ENCODE measurements at places on chromosomes 1 and 21. TPM values are rescaled to one million over a fixed set of nuclear protein-coding genes. Genes with fewer than 3 reads are reported as not detected.
A peak's percentile ranks its signal among the peaks of the same experiment; 100 is the strongest.

GRCh38 chr21:41868062-41868710, 11.0 kb downstream of the PRDM15 start:
- 0 out of 2 replicates have a peak, but pooled peaks cover 4% of the 10 kb centered on the region for H3K36me3 ChIP-seq
- 0 out of 2 replicates have a peak overlapping the region, but pooled peaks have one; percentile 7 for H3K4me3 ChIP-seq
- no peaks in the 10 kb centered on the region for H3K27me3 ChIP-seq
- peaks cover 14% of the 10 kb centered on the region for H3K4me1 ChIP-seq
- DNase-seq, result peak; percentile 72

GRCh38 chr1:151002051-151002450, 4.7 kb downstream of the MINDY1 start:
- DNase-seq, result no peak
- H3K4me1 ChIP-seq, result peaks cover 22% of the 10 kb centered on the region
- H3K27ac ChIP-seq, result no peak overlapping the region
- H3K4me3 ChIP-seq, result no peak overlapping the region

GRCh38 chr1:183477986-183478781, 5.9 kb downstream of the SMG7 start:
- peaks cover 19% of the 10 kb centered on the region for H3K4me1 ChIP-seq
- DNase-seq, result no peak
- H3K27me3 ChIP-seq, result no peaks in the 10 kb centered on the region
- H3K27ac ChIP-seq, result no peak overlapping the region
- H3K4me3 ChIP-seq, result no peak overlapping the region
- no peaks in the 10 kb centered on the region for H3K36me3 ChIP-seq

- H3K4me3 ChIP-seq, result no peak overlapping the region
- H3K36me3 ChIP-seq, result no peaks in the 10 kb centered on the region
- no peaks in the 10 kb centered on the region for H3K27me3 ChIP-seq
- H3K27ac ChIP-seq, result no peak overlapping the region
- no peak for DNase-seq
Measured at GRCh38 chr1:84060781-84061180, 61.8 kb upstream of the TTLL7 start.

The GPR153 gene
- total RNA-seq, result 8.6 TPM

The SLC41A1 gene
- 24.4 TPM for total RNA-seq

- H3K27me3 ChIP-seq, result peaks cover 10% of the 10 kb centered on the region
- H3K27ac ChIP-seq, result no peak overlapping the region
- no peak overlapping the region for H3K4me3 ChIP-seq
- no peak for DNase-seq
Measured at GRCh38 chr1:62307446-62307845, 11.8 kb downstream of the KANK4 start.

The PLEKHG5 gene
- 7.0 TPM for total RNA-seq

The CD244 gene
- total RNA-seq, result not detected

- H3K36me3 ChIP-seq, result peaks cover 57% of the 10 kb centered on the region
- no peak overlapping the region for H3K27ac ChIP-seq
- no peaks in the 10 kb centered on the region for H3K27me3 ChIP-seq
- no peak overlapping the region for H3K4me3 ChIP-seq
- DNase-seq, result no peak
Measured at GRCh38 chr21:29053656-29054055, 19.8 kb downstream of the CCT8 start.

DNA sequence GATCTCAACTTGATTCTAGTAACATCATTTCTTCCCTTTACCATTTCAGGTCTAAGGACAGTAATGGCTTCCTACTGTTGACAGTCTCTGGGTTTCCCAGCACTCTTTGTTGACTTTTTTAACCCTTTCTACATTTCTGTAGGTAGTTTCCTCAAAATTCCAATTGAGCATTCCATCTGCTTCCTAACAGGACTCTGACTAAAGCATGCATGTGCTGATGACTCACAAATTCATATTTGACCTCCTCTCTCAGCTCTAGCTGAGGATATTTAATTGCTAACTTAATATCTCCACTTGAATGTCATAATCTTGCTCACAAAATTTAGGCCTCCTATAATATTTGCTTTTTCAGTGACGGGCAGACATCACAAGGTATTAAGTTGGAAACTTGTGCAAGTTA, 93.3 kb upstream of the ZNHIT6 start:
- no peak overlapping the region for H3K27ac ChIP-seq
- H3K4me3 ChIP-seq, result no peak overlapping the region
- DNase-seq, result peak; percentile 47
- no peaks in the 10 kb centered on the region for H3K27me3 ChIP-seq

DNA sequence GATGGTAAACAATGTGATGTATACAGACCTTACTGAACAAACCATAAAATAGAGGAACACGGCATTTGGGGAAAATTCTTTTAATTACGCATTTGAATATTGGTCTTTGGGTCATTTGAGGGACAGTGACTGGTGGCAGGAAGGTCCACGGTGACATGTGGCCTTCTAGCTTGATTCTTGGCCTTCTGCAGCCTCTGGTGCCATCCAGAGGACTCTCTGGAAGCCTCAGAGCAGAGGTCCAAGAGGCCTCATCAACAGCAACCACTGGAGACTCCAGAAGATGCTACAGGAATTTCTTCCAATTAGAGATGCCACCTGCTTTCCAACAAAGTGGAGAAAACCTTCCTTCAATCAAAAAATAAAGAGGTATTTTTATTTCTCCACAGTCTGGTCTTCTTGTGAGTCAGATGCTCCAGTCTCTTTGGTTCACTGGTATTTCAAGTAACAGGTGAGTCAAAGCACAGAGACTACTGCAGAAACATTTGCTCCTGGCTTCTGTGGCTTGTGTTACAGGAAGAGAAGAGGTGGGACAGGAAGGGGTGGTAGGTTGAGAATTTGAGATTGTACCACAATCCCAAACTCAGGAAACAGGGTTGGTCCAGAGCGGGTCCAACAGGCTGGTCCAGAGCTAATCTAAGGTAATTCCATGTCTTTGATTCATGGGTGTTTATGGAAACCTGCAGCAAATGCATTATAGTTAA, 2.7 kb upstream of the F5 start:
- no peak overlapping the region for H3K4me3 ChIP-seq
- H3K27me3 ChIP-seq, result peaks cover 24% of the 10 kb centered on the region
- DNase-seq, result no peak
- no peaks in the 10 kb centered on the region for H3K4me1 ChIP-seq
- no peak overlapping the region for H3K27ac ChIP-seq
- no peaks in the 10 kb centered on the region for H3K36me3 ChIP-seq

GRCh38 chr1:12539705-12540579, 78.1 kb downstream of the DHRS3 start:
- H3K4me1 ChIP-seq, result peaks cover 5% of the 10 kb centered on the region
- no peaks in the 10 kb centered on the region for H3K27me3 ChIP-seq
- H3K4me3 ChIP-seq, result no peak overlapping the region
- peak; percentile 94 for DNase-seq
- peak overlapping the region; percentile 69 for H3K27ac ChIP-seq

DNA sequence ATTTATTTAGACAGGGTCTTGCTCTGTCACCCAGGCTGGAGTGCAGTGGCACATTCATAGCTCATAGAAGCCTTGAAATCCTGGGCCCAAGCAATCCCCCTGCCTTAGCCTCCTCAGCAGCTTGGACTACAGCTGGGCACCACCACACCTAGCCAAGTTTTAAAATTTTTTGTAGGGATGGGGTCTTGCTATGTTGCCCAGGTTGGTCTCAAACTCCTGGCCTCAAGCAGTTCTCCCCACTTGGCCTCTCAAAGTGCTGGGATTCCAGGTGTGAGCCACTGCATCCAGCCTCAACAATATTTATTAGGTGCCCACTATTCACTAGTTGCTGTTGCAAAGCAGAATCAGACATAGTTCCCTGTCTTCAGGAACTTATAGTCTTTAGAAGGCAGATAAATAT, 14.1 kb upstream of the GPX7 start:
- peaks cover 12% of the 10 kb centered on the region for H3K27me3 ChIP-seq
- no peak overlapping the region for H3K4me3 ChIP-seq
- H3K27ac ChIP-seq, result no peak overlapping the region
- H3K4me1 ChIP-seq, result no peaks in the 10 kb centered on the region
- no peaks in the 10 kb centered on the region for H3K36me3 ChIP-seq
- no peak for DNase-seq

- no peak overlapping the region for H3K4me3 ChIP-seq
- no peak overlapping the region for H3K27ac ChIP-seq
- peak; percentile 54 for DNase-seq
- no peaks in the 10 kb centered on the region for H3K27me3 ChIP-seq
- no peaks in the 10 kb centered on the region for H3K36me3 ChIP-seq
- H3K4me1 ChIP-seq, result no peaks in the 10 kb centered on the region
Measured at GRCh38 chr1:14897997-14898645, 255.4 kb upstream of the TMEM51 start.

DNA sequence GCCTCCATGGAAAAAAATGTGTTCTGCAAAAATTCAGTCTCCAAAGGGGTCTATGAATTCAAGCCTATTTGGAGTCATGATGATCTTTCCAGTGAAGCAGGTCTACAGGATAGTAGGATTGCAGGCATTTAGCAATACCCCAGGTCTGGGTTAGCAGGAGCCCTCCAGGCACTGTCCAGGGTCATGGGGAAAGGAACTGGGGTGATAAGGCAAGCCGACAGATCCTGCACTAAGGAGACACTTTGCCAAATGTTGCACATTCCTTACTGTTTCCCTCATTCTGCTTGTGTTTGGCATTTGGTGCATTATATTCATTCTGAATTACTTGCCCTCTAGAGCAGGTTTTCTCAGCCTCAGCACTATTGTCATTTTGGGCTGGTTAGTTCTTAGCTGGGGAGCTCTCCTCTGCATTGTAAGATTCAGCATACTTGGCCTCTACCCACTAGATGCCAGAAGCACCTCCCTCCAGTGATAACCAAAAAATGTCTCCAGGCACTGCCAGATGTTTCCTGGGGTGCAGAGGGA, 333.3 kb upstream of the PLXNA2 start:
- no peak overlapping the region for H3K27ac ChIP-seq
- H3K4me1 ChIP-seq, result no peaks in the 10 kb centered on the region
- H3K27me3 ChIP-seq, result 0 out of 2 replicates have a peak, but pooled peaks cover 4% of the 10 kb centered on the region

The TTC13 gene
- total RNA-seq, result 14.3 TPM

DNA sequence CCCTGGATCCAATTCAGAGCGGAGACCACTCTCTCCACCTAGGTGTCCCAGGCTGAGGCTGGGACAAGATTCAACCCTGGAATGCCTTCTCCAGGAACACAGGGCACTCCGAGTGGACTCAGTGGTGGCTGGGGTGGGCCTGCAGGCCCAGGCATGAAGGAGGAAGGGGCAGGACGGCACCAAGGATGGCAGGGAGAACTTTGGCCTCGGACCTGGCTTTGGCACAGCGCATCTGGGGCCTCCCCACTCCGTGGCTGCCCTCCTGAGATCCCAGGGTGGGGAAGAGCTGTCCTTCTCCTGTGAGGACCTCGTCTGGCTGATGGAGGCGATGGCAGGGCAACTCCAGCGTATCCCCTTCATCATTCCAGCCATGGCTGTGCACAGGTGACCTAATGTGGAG, 35.6 kb downstream of the DHCR24 start:
- peak overlapping the region; percentile 85 for H3K27ac ChIP-seq
- 0 out of 2 replicates have a peak overlapping the region, but pooled peaks have one; percentile 21 for H3K4me3 ChIP-seq
- H3K27me3 ChIP-seq, result no peaks in the 10 kb centered on the region
- H3K4me1 ChIP-seq, result peaks cover 30% of the 10 kb centered on the region

GRCh38 chr1:225933072-225933471, 7.9 kb downstream of the LEFTY2 start:
- H3K4me1 ChIP-seq, result peaks cover 13% of the 10 kb centered on the region
- DNase-seq, result peak; percentile 81
- no peaks in the 10 kb centered on the region for H3K36me3 ChIP-seq
- no peak overlapping the region for H3K4me3 ChIP-seq
- no peak overlapping the region for H3K27ac ChIP-seq
- no peaks in the 10 kb centered on the region for H3K27me3 ChIP-seq

DNA sequence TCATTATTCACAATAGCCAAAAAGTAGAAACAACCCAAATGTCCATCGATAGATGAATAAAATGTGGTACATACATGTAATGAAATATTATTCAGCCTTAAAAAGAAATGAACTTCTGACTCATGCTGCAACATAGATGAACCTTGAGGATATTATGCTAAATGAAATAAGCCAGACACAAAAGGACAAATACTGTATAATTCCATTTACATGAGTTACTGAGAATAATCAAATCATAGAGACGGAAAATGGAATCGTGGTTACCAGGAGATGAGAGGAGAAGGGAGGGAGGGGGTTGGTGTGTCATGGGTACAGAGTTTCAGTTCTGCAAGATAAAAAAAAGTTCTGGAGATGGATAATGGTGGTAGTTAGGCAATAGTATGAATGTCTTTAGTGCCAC, 184.1 kb downstream of the PSMG1 start:
- peak; percentile 47 for DNase-seq
- H3K4me1 ChIP-seq, result peaks cover 25% of the 10 kb centered on the region

Measured in GM23248 (cell line).